Femur (tissue), 1 donor: ENCODE measurements at places on chromosomes 1 and 21.

DNA sequence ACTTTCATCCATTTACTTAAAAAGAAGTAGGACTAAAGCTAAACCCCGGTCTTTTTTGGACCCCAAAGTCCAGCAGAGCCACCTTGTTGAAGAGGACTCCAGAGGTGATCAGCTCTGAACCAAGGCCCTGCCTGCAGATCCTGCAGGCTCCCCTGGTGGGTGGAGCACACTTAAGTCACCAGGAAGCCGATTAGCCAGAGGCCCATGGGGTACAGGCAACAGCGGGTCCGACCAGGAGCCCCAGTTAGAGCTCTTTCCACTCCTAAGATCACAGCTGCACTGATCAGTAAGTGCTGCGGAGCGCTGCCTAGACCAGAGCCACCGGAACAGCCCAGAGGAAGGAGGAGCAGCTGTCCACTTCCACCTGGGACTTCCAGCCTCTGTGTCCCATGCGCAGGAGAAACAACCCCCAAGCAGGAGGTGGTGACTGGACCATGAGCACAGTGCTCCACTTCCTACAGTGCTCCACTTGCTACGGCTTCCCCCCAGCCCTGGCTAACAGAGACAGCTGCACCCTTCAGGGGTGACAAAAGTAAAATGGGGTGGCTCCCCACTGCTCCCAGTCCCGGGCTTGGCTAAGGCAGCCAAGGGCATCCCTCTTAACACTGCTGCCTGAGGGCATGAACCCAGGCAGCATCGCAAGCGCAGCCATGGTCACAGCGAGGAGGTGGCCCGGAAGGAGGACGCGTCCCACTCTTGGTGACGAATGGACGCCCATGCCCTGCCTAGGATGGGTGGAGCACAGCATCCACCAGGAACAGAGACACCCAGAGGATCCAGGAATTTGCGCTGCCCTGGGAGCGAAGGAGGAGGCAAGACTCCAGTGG is 58.0 kb downstream of the NPHP4 start:
- no peak for DNase-seq

DNA sequence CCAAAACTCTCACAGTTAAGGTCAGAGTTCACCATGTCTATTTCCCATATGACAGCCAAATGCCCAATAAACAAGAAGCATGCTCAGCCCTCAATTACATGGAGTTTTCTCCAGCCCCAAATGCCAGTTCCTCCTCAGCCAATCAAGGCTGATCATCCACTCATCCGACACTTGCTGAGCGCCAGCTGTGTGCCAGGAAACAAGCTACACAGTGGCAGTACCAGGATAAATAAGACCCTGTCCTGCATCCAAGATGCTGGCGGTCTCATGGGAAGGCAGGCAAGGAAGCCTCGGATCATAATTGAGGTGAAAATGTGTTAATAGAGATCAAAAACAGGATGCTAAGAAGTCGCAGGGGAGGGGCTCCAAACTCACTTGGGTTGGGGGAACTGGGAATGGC is 7.7 kb downstream of the ZBTB17 start:
- DNase-seq: no peak

DNA sequence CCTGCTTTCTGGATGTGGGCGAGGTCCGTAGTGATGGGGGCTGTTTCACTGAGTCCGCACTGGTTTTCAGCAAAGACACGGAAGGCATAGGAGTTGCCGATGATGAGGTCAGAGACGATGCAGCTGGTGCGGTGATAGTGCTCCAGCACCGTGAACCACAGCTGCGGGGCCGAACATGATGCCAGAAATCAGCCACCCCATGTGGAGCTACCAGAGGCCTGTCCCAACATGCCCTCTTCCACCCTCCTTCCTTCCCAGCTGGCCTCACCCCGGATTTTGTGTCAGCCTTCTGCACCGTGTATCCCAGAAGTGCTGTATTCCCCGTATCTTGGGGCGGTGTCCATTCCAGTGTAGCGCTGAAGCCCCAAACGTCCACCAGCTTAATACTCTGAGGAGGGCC is 10.0 kb downstream of the MYBPHL start:
- DNase-seq: no peak

- DNase-seq: no peak
Observed at GRCh38 chr1:168974117-168974516, 132.4 kb upstream of the ATP1B1 start.

GRCh38 chr1:79293611-79294010 is 287.1 kb upstream of the ADGRL4 start:
- no peak for DNase-seq

DNA sequence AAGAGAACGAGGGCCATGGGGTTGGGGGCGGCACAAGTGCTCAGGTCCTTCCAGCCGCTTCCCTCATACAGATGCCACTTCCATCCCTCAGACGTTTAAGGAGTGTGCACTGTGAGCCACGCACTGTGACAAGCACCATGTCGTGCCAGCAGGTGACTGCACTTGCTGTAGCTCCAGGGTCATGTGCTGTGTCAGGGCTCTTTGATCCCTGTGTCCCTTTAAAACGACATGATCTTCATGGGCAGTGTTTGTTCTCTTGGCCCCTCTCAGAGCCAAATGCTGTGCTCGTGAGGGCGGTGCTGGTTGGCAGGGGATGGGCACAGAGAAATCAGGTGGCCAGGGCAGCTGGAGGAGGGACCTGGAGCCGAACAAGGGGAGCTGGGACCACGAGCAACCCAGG is 19.9 kb downstream of the IL10RB start:
- no peak for DNase-seq

DNA sequence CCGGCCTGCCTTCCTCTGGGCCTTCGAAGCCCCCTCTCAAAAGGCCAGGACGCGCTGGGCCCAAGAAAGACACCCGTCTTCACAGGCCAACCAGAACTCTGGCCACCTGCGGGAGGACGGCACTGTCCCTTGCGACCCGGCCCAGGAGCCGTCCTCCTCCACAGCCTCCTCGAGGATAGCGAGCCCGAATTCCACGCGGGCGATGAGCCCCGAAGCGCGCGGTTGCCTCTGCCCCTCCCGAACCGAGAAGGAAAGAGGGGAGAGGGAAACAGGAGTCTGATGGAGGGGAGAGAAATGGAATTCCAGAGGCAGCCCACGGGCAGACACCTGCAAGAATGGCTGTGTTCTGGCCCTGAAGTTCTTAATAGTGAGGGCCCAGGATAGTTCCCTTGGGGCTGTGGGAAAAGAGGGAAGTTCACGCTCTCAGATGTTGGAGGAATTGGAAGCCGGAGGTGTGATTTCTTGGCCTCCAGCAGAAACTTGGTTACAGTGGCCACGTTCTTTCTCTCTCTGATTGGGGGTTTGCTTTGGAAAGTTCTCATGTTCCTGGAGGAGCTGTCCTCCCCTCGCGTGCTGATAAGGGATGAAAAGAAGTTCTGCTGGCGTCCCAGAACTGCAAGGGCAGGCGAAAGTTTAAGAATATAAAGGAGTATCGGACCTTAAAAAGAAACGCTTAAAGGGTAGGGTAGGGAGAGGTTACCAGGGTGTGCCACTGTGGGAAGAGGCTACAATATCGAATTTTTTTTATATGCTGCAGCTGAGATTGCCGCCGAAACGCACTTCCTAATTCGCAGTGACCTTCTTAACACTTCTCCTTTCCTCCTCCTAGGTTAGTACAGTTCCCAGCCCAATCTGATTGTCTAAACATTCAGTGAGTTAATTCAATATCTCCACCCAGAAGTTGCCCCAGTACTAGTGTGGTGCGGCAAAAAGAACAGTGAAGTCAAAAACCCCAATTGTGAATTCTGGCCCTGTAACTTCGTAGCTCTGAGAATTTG is 5.8 kb upstream of the SLC44A5 start:
- DNase-seq: peak; percentile 49

GRCh38 chr1:14055442-14056223 is 355.6 kb downstream of the PRDM2 start:
- DNase-seq: no peak

- DNase-seq: no peak
Observed at GRCh38 chr1:69533343-69533742, 34.4 kb upstream of the LRRC7 start.

DNA sequence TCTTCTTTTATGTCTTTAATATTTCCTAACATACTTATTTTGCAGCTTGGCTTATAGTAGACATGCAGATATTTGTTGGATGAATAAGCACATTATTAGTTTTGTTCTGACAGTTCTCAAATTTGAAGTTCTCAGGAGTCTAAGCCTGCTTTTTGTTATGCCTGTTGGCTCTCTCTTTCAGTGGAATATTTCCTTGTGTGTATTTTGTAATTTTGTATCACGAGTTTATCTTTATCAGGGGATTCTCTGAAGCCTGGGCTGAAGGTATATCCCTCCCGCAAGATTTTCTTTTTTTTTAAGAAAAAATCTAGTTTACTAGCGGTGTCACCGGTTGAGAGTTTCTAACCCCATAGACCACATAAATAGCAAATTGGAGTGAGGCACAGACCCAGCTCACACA is 105.9 kb downstream of the RGL1 start:
- no peak for DNase-seq

DNA sequence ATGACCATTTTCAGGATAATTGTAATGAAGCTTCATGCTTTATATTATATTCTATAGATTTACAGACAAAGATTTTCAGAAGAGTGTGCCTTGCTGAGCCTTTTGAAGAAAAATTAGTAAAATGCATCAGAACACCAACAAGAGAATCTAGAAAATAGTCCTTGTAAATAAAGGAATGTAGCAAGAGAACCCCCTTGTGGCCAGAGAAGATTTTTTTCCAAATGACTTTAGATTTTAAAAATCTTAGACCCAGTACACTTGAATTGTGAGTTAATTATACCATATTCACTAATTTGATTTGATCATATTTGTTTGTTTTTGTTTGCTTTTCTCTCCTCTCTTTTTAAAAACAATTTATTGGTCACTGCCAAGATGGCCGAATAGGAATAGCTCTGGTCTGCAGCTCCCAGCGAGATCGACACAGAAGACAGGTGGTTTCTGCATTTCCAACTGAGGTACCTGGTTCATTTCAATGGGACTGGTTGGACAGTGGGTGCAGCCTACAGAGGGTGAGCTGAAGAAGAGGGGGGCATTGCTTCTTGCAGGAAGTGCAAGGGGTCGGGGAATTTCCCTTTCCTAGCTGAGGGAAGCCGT is 12.8 kb upstream of the IFI44L start:
- DNase-seq: no peak

- peak; percentile 78 for DNase-seq
Observed at GRCh38 chr21:44952116-44952928, 12.5 kb downstream of the SLX9 start.

- peak; percentile 93 for DNase-seq
Observed at GRCh38 chr1:41418857-41419583, 57.8 kb downstream of the FOXO6 start.

DNA sequence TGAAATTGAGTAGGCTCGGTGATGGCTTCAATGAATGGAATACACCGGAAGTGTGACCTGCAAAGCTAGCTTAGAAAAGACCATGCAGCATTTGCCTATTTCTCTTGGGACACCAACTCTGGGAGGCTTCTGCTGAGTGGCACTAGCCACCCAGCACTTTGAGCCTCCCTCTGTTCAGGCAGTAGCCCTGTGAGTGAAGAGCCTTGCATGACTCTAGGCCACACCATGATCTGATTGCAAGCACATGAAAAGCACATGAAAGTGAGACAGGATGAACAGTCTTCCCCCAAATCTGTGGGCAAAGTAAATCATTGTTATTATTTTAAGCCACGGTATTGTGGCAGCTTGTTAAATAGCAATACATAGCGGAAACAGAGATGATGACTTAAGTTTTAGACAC is 2.8 kb downstream of the CD48 start:
- no peak for DNase-seq

DNA sequence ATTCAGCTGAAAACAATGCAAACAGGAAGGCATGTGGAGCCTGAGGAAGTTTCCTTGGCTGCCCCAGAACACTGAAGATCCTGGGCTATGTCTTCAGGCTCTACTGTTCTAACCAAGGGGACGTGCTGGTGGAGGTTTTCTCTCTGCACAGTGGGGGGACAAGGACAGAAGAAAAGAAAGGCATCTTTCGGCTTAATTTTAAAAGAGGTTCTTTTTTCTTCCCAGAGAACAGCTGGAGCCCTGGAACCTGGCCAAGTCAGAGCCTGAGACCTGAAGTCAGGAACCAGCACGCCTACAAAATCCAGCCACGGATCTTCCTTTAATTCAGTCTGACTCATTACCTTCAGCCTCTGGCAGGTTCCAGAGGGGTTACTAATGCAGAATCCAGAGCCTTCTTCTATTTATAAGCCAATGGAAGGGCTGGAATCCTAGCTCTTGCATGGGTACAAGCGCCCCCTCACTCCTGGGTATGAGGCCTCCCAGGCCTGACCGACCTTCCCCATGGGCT is 19.8 kb downstream of the CTNNBIP1 start:
- peak; percentile 60 for DNase-seq

- DNase-seq: no peak
Observed at GRCh38 chr1:184866991-184867788, 107.1 kb downstream of the NIBAN1 start.

DNA sequence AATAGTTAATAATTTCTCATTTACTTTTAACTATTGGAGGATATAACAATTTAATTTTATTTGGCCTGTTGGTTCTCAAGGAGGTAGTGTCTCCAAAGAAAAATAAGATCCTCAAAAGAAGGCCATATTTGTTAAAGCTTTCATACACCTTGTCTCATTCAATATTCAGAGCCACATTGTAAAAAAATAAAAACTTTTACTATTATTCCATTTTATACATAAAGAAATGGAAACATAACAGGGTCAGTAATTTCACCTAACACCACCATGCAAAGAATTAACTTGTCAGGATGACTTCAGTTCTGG is 40.3 kb upstream of the KCTD3 start:
- DNase-seq: no peak

GRCh38 chr1:169892927-169893644 is 610 bp downstream of the SCYL3 start:
- DNase-seq: peak; percentile 64

GRCh38 chr1:2606396-2606880 is 19.9 kb downstream of the PRXL2B start:
- DNase-seq: no peak

DNA sequence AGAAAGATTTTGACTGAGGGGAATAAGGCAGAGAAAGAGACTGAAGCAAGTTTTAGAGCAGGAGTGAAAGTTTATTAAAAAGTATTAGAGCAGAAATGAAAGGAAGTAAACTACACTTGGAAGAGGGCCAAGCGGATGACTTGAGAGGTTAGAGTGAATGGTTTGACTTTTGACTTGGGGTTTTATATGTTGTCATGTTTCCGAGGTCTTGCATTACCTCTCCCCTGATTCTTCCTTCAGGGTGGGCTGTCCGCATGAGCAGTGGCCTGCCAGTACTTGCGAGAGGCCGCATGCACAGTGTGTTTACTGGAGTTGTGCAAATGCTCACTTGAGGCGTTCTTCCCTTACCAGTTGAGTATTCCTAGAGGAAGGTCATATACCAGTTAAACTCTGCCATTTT is 13.0 kb upstream of the DENND2D start:
- no peak for DNase-seq

GRCh38 chr1:173148971-173149370 is 58.2 kb downstream of the TNFSF4 start:
- no peak for DNase-seq

GRCh38 chr1:114229368-114229767 is 75.7 kb upstream of the SYT6 start:
- DNase-seq: no peak

GRCh38 chr1:212975111-212975918 is 25.0 kb downstream of the VASH2 start:
- no peak for DNase-seq
